Stimulated activated CD8-positive, alpha-beta memory T cell treated with anti-CD3 and anti-CD28 coated beads, Interleukin-4, amount 100 ng/mL, for 1 hour (primary cell): ENCODE measurements at places on chromosomes 11 and 22.

- DNase-seq, result no peak
These were observed 129.5 kb upstream of the TBCEL start for GRCh38 chr11:120894202-120894985.

- DNase-seq, result no peak
These were observed 1130.4 kb downstream of the LRRC4C start for GRCh38 chr11:40328890-40329614.

- no peak for DNase-seq
These were observed 107.6 kb downstream of the MED15 start for GRCh38 chr22:20615021-20615420.

- DNase-seq, result no peak
These were observed 62.6 kb downstream of the PIWIL4 start for GRCh38 chr11:94629741-94630140.

DNA sequence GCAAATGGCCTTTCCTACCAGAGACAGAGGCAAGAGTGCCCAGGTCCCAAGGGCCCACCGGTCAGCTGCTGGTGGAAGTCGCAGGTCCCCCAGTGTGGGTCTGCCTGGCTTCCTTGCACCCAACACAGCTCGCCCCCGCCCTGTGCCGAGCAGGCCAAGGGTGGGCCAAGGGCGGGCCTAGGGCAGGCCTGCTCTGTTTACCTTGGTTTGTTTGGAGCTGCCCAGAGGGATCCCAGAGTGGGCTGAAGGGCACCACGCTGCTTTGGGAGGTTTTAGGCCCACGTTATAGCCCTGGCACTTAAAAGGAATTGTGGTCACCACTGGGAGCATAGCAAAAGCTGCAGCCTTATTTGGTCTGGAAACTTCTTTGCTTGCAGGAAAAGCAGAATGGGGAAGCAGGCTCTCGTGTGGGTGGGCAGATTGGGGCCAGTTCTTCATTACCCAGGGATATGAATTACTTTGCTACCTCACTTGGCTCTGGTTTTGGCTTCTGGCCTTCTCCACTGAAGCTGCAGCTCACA is 38.0 kb downstream of the MRGPRD start:
- no peak for DNase-seq

GRCh38 chr11:93133488-93134109 is 64.2 kb downstream of the SLC36A4 start:
- DNase-seq, result no peak

DNA sequence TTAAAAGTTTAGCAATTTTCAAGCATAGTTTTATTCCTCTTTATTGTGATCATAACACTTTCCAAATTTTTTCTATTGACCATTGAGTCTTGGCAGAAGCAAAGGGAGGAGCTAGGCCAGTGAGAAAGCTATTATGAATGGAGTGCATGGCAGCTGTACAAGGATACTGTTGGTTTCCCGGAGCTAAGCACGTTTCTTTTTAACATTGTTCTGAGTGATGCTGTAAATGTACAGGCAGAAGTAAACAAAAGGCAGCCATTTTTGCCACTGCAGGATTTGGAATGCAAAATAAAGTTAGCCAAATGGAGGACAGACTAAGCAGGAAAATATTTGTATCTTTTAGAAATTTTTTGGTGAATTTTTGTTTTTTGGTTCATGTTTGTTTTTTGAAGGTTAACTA is 16.2 kb downstream of the CBL start:
- DNase-seq, result no peak

DNA sequence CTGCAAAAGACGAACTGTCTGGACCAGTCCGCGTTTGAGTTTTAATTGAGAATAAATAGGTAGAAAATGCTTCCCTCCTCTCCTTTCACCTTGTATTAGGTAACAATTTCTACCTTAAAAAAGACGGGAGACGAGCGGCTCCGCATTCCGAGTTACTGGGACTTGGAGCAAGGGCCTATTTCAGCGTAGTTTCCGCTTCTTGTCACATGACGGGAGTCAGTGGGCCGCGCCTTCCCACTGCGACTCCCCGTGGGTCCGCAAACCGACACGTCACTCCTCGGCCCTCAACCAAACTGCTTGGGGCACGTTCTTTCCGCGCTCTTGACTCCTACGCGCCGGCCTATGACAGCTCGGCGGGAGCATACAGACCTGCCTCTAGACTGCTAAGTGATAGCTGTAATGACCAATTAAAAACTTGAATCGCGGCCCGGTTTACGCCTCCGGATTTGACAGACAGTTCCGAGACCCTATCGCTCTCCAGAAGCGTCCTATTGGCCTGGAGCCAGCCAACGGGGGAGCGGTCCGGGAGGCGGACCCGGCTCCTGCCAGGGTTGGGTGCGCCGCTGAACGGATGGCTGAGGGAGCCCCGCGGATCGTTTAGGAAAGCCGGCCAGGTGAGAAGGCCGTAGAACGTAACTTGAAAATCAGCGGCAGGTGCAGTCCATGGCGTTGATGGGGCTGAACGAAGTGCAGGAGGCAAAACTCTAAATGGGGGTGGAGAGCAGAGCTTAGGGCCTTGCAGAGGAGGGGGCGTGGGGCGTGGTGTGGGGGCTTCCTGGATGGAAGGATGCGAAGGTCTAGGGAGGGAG is at the start of gene STT3A:
Gene STT3A (plus strand): TSS at position 548 of the 809 bp plus-strand sequence. CDS start 3,064 bp downstream, outside the sequence.
- DNase-seq, result peak; percentile 95

DNA sequence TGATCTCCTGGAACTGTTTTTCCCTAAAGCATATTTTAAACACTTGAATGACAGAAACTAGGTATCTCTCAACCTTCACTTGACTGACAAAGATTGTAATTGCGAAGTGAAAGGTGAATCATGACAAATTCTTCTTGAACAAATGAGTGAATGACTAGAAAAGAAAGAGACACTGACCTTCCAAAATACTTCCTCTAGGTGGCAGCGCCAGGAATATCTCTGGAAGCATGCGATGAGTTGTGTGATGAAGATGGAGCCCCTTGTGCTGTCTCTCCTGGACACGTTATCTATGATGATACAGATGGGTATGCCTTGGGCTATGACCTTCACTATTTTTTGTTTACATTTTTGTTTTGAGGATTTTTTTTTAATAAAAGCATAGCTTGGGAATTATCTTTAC is 7.0 kb upstream of the CASP12 start:
- DNase-seq, result no peak

DNA sequence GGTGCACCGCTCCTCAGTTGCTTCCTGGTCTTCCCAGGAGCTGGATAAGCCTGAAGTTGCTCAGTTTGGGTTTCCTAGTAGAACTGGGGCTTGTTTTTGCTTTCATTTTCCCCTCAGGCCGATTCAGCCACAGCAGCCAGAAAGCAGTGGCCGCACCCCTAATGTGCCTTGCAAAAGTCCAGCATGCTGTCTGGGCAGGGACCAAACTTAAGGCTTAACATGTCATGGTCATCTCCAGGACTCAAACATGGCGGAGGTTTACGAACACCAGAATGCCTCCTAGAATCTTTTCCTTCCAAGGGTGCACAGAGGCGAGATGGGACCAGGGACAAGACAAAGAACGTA is 2.5 kb downstream of the GNG3 start:
- DNase-seq, result no peak

- DNase-seq, result no peak
These were observed 24.8 kb downstream of the MYO7A start for GRCh38 chr11:77152846-77153245.

DNA sequence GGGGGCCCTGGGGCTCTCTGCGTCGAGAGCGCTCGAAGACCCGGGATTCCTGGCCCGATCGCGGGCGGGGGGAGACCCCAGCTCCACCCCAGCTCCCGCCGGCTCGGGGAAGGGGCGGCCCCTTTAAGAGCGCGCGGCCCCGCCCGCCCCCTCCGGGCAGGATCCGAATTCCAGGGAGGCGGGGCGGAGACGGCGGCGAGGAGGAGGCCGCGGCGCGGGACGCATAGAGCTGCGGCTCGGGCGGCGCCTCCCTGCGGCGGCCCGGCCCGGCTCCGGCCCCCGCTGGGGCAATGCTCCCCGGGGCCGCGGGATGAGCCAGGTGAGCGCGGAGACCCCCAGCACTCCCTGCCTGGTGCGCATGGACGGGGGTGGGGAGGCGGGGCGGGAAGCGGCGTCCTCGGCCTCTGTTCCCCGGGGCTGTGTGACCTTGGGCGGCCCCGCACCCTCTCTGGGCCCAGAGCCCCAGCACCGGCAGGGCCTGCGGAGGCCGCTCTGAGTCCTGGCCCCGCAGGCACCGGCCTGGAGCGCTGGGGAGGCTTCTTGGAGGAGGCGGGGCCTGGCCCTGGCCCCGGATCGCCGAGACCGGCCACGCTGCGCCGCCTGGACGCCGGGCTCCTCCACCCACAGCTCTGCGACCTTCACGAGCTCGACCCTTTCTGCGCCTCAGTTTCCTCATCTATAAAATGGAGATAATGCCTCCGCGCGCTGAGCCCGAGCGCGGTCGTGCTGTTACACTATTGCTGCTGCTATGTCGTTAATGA is 565 bp downstream of the GAS2L1 start:
- DNase-seq, result no peak

- no peak for DNase-seq
These were observed 715.2 kb upstream of the RAG2 start for GRCh38 chr11:37313266-37313665.

DNA sequence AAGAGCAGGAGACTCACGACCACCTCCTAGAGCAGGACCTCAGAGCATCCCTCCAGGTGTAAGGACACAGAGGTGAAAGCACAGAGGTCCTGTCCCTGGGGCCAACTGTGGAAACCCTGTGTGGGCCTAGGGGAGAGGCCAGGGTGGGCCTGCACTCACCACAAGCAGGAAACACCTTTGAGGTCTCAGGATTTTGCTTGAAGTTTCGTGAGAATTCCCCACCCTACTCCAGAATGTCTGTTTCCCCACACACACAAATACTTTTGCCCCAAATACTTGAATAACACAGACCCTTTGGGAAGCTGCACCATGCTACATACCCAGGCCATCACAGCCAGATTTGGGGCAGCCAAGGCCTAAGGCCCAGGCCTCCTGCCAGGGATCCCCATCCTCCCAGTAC is 18.1 kb downstream of the SLC43A3 start:
- DNase-seq, result no peak

GRCh38 chr11:4202749-4203148 is 108.2 kb downstream of the RRM1 start:
- no peak for DNase-seq

DNA sequence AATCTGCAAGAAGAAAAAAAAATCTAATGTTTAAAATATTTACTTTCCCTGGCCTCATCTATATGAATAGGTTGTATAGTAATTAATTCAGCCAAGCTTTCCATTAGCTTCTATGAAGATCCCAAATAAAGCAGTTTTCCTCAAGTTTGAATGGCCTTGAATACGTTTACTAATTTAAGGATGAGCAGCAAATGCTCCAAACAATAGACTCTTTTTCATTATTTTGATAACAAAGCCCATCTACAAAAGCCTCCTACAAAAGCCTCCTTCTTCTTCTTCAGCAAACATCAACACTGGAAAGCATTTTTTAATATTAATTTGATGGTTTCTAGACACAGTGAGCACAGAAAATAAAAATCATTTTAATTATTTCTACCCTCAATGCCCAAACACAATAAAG is 1130.3 kb upstream of the CNTN5 start:
- no peak for DNase-seq

DNA sequence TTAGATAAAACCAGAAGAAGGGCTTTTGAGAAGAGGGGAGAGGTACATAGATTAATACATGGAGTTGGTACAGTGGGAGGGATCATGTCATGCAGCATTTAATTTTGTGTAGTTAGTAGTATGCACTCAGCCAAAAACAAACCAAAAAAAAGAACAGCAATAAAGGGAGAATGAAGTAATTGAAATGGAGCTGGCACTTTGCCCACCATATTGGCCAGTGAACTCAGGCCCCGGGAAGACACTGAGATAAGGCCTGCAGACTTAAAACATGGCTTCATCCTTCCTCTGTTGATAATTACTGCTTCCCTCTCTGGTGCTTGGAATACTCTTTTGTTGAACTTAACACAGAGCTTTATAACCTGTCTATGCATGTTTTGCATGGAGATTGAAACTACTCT is 3.1 kb downstream of the PANX1 start:
- no peak for DNase-seq

DNA sequence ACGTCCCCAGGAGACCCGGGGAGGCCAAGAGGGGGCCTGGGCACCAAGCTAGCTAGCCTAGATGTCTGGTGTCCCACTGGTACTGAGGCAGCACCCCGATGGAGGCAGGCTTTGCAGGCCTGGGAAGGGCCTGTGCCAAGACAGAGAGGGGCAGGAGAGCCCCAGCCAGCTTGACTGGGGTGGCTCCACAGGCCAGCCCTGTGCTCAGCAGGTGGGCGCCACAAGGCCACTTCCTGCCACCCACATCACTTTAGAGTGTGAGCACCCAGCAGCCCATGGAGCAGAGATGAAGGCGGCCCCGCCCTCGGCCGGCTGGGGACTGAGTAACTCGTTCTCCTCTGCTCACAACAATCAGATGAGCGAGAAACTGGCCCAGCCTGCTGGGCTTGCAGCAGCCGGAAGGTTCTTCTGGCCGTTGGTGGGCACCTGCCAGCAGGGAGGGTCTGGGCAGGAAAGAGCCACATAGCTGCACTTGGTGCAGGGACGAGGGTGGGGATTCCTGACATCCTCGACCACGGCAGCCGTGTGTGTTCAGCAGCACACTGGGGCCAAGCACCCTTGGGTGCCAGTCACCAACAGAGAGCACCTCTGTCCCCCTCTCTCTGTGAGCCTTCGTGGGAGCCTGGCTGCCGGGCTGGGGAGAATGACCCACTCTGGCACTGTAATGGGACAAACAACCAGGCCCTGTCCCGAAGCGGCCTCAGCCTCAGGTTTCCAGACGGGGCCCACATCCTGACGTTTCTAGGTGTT is 7.6 kb downstream of the OSBPL5 start:
- no peak for DNase-seq

DNA sequence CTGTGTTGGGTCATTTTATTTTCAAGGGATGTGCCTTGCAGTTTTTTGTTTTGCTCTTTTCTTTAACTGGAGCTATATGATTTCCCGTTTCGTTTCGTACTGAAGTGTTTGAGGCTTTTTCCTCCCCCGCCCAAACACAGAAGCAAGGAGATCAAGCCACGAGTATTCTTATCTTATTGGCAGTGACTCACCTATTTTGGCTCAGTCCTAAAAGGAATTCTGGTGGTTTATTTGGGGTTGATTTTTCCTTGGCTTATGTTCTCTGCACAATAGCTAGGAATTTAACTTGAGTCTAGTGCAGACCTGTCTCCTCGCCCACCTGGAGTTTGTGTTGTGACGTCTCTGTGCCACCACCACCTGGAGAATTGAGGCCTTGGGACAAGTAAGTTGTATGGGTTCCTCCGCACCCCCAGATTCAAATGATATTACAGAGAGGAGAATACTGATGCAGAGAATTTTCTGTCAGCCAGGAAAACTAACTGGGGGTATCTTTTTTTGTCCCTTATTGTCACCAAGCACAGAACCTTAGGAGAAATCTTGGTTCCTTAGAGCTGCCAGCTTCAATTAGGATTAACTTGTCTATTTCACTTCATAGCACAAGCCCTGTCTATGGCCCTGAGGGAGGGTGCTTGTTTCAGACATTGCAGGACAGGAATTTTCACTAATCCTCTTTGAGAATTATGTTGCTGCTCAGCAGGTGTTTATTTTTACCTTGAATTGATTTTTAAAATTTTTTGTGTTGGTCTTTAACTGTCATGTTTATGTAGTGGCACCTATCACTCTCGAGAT is 90.4 kb upstream of the BIRC3 start:
- no peak for DNase-seq

GRCh38 chr11:95877291-95877690 is 46.6 kb downstream of the MTMR2 start:
- DNase-seq, result no peak
